Hippocampal formation (tissue), 2 donors: ENCODE measurements at places on chromosomes 1 and 21.

DNA sequence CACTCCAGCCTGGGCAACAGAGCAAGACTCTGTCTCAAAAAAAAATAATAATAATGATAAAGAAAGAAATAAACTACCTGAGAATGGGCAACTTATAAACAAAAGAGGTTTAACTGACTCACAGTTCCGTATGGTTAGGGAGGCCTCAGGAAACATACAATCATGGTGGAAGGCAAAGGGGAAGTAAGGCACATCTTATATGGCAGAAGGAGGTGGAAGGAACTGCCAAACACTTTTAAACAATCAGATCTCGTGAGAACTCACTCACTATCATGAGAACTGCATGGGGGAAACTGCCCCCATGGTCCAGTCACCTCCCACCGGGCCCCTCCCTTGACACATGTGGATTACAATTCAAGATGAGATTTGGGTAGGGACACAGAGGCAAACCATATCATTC, 6.3 kb upstream of the EGLN1 start:
- DNase-seq = no peak

GRCh38 chr1:53733447-53733931, 5.5 kb downstream of the GLIS1 start:
- DNase-seq = no peak

DNA sequence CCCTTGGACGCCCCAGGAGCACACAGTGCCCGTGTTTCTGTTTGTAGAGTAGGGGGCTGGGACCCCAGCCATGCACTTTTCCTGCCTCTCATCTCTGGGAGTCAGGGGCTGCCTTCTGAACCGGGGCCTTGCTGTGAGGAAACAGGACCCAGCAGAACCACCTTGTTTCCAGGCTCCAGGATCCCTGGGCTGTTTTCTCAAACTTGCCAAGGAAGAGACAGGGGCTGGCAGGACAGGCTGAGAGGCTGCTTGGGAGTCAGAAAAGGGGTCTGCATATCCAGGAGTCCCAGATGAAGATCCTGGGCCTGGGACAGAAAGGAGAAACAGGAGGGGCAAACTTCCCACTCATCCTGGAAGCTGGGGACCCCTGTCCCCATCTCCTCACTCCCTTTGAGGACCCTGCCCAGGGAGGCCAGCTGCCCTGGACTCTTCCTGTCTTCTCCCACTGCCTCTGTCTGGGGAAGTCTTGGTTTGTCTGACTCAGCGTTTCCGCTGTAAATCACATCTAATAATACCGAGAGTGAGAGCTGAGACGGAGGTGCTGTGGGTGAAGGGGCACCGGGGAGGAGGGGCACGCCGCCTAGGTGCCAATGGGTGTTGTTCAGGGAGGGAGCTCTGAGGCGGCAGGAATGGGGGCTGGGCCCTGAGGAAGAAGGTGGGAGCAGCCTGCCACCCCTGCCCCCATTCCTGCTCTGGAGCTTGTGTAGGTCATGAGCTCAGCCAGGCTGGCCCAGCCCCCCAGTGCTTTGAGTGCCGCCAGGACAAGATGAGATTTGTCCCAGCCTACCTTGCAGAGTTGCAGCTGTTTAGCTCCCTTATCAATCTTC, 16.7 kb downstream of the POU3F1 start:
- DNase-seq = no peak

- no peak for DNase-seq
Observed at GRCh38 chr21:18493422-18493821, 89.8 kb upstream of the TMPRSS15 start.

- no peak for DNase-seq
Observed at GRCh38 chr1:187114792-187115191, 286.0 kb downstream of the PLA2G4A start.

- DNase-seq = no peak
Observed at GRCh38 chr21:17813353-17813752, 5.8 kb downstream of the C21orf91 start.

DNA sequence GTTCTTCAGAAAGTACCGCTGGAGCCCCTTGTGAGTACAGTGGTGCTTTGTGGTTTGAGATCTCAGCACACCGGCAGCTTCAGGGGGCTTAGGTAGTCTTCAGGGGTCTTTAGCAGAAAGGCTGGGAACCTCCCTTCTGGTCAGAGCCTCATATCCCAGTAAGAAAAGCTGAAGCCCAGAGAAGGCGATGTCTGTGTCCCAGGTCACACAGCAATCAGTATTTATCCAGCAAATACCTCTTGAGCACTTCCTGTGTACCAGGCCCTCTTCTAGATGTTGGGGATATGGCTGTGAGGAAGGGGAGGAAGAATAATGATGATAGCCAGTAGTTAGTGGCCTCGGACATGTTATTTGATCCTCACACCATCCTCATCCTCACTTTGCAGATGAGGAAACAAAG, 14.3 kb downstream of the SERINC2 start:
- no peak for DNase-seq

DNA sequence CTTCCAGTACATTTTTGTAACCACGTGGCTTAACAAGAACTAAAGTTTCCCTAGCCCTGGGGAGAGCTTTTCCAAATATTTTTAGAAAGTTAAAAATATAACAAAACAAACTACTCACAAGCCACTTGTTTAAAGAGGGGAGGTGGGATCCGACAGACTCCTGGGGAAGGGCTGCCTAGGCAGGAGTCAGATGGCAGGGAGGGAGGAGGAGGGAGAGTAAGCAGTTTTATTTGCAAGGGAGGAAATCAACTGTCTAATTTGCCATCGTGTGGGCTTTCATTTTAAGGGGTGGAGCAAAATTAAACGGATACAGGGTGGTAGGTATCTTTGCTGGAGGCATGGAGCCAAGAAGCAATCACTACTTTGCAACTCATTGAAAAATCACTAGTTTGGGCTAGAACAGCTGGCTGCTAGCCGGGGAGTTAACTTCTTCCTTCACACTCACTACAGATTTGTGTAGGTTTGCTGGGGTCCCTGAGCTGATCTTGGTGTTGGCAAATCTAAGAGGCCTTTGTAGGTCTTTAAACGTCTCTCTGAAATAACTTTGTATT, 8.8 kb downstream of the BARHL2 start:
- DNase-seq = no peak

GRCh38 chr1:202164271-202165037, 4.1 kb upstream of the PTPN7 start:
- no peak for DNase-seq

- no peak for DNase-seq
Observed at GRCh38 chr1:37146071-37146470, 111.8 kb upstream of the GRIK3 start.

GRCh38 chr1:85605484-85606413, 25.2 kb downstream of the CCN1 start:
- DNase-seq = no peak

DNA sequence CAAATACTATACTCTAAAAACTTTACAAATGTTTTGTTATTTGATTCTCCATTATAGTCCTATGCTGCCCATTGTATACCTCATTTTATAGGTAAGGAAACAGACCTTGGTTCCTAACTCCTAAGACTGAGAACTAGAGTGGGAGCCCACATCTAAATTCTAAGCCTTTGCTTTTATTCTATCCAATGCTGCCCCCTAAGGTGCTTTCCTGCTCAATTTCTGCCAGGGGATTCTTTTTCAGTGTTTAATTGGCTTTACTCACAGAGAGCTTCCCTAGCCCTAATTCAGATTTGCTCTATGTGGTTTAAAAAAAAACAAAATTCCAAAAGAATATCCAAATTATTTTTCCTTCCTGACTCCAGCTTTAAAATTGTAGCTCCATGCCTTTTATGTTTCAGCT, 64.5 kb downstream of the KIF14 start:
- DNase-seq = no peak

DNA sequence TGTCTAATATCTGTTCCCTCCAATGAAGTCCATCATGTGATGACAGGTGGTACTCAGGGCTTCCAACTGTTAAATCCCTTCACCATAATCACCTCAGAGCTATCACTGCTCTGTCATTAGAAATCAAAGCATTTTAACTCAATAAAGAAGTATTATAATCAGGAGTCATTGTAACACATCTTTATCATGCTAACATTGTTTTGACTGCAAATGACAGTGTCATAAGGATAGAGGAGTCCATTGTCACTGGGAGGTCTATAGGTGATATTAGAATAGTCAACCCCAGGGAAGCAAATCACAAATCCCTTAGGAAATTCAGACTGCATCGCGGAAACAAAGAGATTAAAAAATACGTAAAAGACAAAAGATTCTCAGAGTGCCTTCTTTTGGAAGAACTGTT, 30.8 kb downstream of the LRRC53 start:
- no peak for DNase-seq

- no peak for DNase-seq
Observed at GRCh38 chr1:58158016-58158415, 388.5 kb downstream of the OMA1 start.
